ENCODE measurements at places on chromosomes 11 and 22. TPM values are rescaled to one million over a fixed set of nuclear protein-coding genes. Genes with fewer than 3 reads are reported as not detected.

Gene KLHL35
- 1.3 TPM for total RNA-seq

Gene CRYBB2
- total RNA-seq: not detected

GRCh38 chr11:17827006-17827405 is 92.4 kb downstream of the KCNC1 start:
- DNase-seq: no peak
- H3K27me3 ChIP-seq: no peaks in the 10 kb centered on the region
- H3K36me3 ChIP-seq: peaks cover 11% of the 10 kb centered on the region
- H3K4me1 ChIP-seq: peaks cover 5% of the 10 kb centered on the region

DNA sequence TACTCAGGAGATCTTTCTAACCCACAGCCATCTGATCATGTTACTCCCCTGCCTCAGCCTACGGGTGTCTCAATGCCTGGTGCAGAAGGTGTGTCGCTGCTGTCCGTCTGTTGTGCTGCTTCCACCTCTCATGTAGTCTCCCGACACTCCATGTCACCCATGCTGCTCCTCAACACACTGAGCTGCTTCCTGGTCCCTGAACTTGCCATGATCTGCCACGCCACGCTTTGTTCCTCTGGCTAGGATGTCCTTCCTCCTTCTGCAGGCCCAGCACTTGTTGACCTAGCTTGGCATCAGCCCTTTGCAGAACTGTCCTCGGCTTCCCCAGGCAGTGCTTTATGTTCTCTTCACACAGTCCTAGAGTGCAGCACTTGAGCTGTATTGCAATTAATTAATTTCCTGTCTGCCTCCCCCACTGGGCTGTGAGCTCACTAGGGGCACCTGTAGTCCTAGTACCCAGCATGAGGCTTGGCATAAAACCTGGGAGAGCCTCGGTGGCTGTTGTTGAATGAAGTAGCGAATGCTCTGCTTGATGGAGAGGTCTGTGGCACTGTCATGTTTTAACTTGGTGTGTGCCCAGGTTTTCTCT is 9.5 kb downstream of the GTPBP1 start:
- no peak for DNase-seq
- no peaks in the 10 kb centered on the region for H3K27me3 ChIP-seq
- peak overlapping the region; percentile 38 for H3K27ac ChIP-seq
- H3K36me3 ChIP-seq: peaks cover 9% of the 10 kb centered on the region
- peaks cover 51% of the 10 kb centered on the region for H3K4me1 ChIP-seq

DNA sequence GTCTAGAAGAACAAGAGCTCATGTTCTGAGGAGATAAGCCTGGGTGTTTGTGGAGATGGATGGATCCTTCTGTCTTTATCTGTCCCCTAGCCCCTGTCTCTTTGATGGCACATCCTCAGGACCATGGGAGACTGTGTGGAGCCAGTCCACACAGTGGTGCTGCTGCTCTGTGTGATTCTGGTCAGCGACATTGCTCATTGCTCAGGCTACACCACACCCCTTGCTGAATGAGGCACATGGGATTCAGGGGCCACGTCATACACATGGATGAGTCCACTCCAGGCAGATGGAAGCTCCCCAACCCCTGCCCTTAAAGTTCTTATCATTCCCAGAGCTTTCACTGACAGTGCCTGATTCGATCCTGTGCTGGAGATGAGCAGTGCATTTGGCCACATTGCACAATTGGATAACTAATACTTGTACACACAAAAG is 222.2 kb downstream of the NAV2 start:
- no peak overlapping the region for H3K27ac ChIP-seq
- peaks cover 8% of the 10 kb centered on the region for H3K27me3 ChIP-seq
- no peak overlapping the region for H3K4me3 ChIP-seq
- no peaks in the 10 kb centered on the region for H3K36me3 ChIP-seq
- no peaks in the 10 kb centered on the region for H3K4me1 ChIP-seq
- DNase-seq: no peak

GRCh38 chr11:105854269-105854668 is 167.8 kb downstream of the MSANTD4 start:
- DNase-seq: no peak
- H3K27ac ChIP-seq: no peak overlapping the region
- no peaks in the 10 kb centered on the region for H3K36me3 ChIP-seq
- H3K27me3 ChIP-seq: peaks cover 13% of the 10 kb centered on the region
- no peaks in the 10 kb centered on the region for H3K4me1 ChIP-seq

Gene SHISA8
- total RNA-seq: 0.44 TPM

- no peaks in the 10 kb centered on the region for H3K4me1 ChIP-seq
- H3K4me3 ChIP-seq: no peak overlapping the region
- no peak overlapping the region for H3K27ac ChIP-seq
- H3K27me3 ChIP-seq: peaks cover 23% of the 10 kb centered on the region
- H3K36me3 ChIP-seq: no peaks in the 10 kb centered on the region
Observed at GRCh38 chr11:31895926-31896325, 84.8 kb upstream of the PAX6 start.

DNA sequence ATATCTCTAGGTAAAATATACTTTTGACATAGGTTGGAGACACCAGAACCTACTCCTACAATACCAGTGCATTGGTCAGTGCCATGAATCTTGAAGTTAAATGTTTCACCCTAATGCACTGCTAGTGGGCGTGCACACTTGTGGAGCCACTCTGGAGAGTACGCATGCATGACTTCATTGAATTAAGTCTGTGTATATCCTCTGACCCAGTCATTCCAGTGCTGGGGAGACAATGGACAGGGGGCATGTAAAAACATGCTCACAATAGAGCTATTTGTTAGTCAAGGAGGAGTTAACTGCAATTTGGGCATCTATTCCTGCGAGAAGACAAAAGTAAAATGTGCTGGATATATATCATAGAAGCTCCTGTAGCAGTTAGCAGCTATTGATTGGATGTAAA is 335.4 kb upstream of the NCAM1 start:
- H3K4me1 ChIP-seq: no peaks in the 10 kb centered on the region
- H3K27ac ChIP-seq: no peak overlapping the region
- H3K36me3 ChIP-seq: no peaks in the 10 kb centered on the region
- H3K27me3 ChIP-seq: peaks cover 21% of the 10 kb centered on the region

- peaks cover 82% of the 10 kb centered on the region for H3K36me3 ChIP-seq
- H3K4me3 ChIP-seq: no peak overlapping the region
- H3K27ac ChIP-seq: no peak overlapping the region
- DNase-seq: no peak
Observed at GRCh38 chr22:36324414-36324813, 63.4 kb downstream of the MYH9 start.

GRCh38 chr11:44627165-44627789 is 61.8 kb downstream of the CD82 start:
- peaks cover 2% of the 10 kb centered on the region for H3K36me3 ChIP-seq
- peaks cover 11% of the 10 kb centered on the region for H3K4me1 ChIP-seq
- no peak overlapping the region for H3K4me3 ChIP-seq
- H3K27me3 ChIP-seq: no peaks in the 10 kb centered on the region
- H3K27ac ChIP-seq: no peak overlapping the region
- no peak for DNase-seq

- H3K27ac ChIP-seq: peak overlapping the region; percentile 97
- H3K4me1 ChIP-seq: peaks cover 87% of the 10 kb centered on the region
- peak overlapping the region; percentile 83 for H3K4me3 ChIP-seq
- DNase-seq: peak; percentile 53
- H3K36me3 ChIP-seq: peaks cover 4% of the 10 kb centered on the region
Observed at GRCh38 chr11:75275581-75275980, 35.0 kb downstream of the TPBGL start.

DNA sequence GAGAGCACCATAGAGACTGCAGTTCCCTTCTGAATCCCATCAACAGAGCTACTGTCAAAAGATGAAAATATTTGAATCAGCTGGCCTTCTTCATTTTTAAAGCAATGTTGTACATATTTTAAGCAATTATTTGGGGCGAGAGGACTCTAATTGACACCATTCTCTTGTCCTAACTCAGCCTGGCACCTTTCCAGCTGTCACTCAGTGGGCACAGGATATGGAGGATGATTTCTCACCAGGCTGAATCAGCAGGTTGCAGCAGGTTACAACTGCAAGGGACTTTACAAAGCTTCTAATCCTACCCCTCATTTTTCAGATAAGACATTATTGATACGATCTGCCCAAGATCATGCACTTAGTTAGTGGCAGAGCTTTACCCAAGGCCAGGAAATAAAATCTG is 11.9 kb upstream of the WT1 start:
- no peak for DNase-seq
- H3K36me3 ChIP-seq: no peaks in the 10 kb centered on the region
- peaks cover 18% of the 10 kb centered on the region for H3K27me3 ChIP-seq
- H3K4me1 ChIP-seq: no peaks in the 10 kb centered on the region
- H3K27ac ChIP-seq: no peak overlapping the region

Gene KDM4D
- total RNA-seq: 1.2 TPM

- peaks cover 15% of the 10 kb centered on the region for H3K4me1 ChIP-seq
- H3K27me3 ChIP-seq: peaks cover 2% of the 10 kb centered on the region
- no peak overlapping the region for H3K27ac ChIP-seq
- no peak for DNase-seq
Observed at GRCh38 chr11:60347084-60347797, 20.2 kb downstream of the MS4A6E start.

- no peaks in the 10 kb centered on the region for H3K4me1 ChIP-seq
- H3K27ac ChIP-seq: no peak overlapping the region
Observed at GRCh38 chr11:104291646-104292045, 127.7 kb upstream of the PDGFD start.

Gene BIK
- total RNA-seq: 2.6 TPM

DNA sequence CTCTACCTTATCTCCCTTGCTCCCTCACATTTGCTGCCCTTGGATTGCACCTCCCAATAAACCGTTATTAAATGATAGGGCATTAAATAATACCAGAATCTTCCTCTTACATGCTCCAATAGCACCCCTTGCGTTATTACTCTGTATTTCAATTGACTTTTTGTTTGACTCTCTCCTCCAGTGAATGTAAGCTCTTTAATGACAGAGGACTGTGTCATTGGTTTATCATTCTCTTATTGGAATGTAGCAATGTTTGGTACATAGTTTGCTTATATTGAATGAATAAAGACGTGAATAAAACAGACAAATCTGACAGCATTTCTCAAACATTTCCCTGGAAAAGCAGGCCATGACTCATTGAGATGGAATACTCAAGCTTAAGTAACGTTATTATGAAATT is 8.7 kb upstream of the MPEG1 start:
- H3K27me3 ChIP-seq: no peaks in the 10 kb centered on the region
- no peaks in the 10 kb centered on the region for H3K4me1 ChIP-seq
- no peaks in the 10 kb centered on the region for H3K36me3 ChIP-seq
- H3K27ac ChIP-seq: no peak overlapping the region
- no peak overlapping the region for H3K4me3 ChIP-seq
